ENCODE measurements at places on chromosomes 2 and 18.

- no peak for DNase-seq
Observed at GRCh38 chr2:156852681-156853080, 404.8 kb upstream of the GALNT5 start.

GRCh38 chr2:188811522-188811921, 162.7 kb upstream of the COL3A1 start:
- no peak for DNase-seq

- DNase-seq, result no peak
Observed at GRCh38 chr2:126882736-126883665, 15.7 kb upstream of the TEX51 start.

- DNase-seq, result peak; percentile 37
Observed at GRCh38 chr2:238379096-238379810, 47.5 kb upstream of the ASB1 start.

DNA sequence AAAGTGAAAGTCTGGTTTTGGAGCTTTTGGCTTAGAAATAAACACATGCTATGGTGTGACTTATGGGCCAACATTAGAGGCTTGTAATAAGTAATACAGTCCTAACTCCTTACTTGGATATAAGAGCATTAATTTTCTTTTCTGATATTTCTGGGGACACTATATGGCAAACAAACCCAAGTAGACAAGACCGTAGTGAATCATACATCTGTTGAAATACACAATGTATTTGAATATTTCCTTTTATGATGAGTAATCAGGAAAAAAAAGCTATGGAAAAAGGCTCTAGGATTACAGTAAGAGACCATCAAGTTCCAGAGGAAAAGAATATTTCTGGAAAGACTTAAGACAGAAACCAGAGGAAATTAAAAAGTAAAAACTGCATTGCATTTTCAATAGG, 146.0 kb upstream of the CYP26B1 start:
- DNase-seq, result no peak

GRCh38 chr2:29662861-29663260, 258.5 kb downstream of the ALK start:
- no peak for DNase-seq

All from HFF-Myc (cell line).